ENCODE measurements at places on chromosomes 12 and 14. TPM values are rescaled to one million over a fixed set of nuclear protein-coding genes. Genes with fewer than 3 reads are reported as not detected.

DNA sequence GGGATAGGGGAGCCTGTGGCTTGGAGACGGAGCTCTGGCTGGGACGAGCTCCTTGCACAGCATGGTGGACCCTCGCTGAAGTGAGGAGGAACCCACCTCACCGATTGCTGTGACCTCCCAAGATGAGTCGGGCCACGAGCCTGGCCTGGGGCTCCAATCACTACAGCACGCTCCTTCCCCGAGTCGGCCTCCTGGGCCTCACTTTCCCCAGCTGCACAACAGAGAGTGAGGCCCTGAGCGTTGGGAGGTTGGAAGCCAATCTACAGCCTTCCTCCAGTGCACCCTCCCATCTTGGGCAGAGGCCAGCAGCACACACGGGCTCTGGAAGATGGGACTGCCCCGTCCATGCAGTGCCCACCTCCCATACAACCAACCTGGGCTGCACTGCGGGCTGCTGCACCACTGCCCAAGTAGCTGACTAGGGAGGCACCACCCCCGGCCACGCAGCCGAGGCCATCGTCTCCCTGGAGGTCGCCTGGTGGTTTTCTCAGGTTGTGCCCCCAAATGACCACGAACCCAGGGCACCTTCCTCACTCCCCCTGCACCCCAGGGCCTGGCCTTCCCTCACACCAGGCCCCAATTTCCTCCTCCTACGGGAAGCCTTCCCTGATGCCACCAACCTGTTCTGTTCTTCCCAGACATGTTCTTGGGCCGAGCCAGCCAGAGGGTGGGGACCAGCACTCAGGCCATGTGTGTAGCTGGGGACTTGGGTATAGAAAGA, 152.3 kb upstream of the C14orf180 start:
- DNase-seq, result no peak

- no peak for DNase-seq
Observed at GRCh38 chr12:96483116-96483515, 6.3 kb upstream of the CFAP54 start.

DNA sequence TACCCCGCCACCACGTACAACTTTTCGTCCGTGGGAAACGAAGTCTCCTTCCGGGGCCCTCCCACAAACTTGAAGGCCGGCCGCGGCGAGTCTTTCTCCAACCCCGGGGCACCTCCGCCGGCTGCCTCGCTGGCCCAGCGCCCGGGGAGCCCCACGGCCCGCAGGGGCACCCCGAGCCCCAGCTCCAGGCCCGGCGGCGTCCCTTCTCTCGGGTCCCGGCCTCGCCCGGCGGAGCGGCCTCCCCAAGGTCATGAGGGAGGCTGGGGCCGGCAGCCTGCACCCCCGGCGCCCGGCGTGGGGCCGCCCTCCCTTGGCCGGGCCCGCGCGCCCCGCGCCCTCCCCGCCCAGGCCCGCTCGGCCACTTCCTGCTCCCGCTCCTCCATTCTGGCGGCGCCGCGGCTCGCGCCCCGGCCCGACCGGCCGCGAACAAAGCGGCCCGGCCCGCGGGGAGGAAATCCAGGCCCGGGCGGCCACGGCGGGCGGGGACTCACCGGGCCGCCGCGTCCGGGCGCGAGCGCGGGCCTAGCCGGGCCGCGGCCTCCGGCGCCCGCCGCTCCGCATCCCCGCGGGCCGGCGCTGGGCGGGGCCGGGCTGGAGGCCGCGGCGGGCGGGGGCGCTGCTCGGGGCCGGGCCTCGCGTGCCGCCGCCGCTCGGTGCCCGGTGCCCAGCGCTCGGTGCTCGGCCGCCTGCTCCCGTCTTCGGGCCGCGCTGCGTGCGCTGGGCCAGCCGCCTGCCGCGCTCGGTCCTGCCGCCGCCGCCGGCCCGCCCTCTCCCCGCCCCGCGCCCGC, at the start of gene AKT1:
Gene AKT1 (minus strand): TSS at position 756 of the 788 bp plus-strand sequence. CDS start 3,105 bp downstream, outside the sequence.
- peak; percentile 35 for DNase-seq

- DNase-seq, result no peak
Observed at GRCh38 chr14:50389668-50390441, 6.8 kb downstream of the CDKL1 start.

GRCh38 chr12:78898416-78898815, 33.8 kb downstream of the SYT1 start:
- DNase-seq, result no peak

DNA sequence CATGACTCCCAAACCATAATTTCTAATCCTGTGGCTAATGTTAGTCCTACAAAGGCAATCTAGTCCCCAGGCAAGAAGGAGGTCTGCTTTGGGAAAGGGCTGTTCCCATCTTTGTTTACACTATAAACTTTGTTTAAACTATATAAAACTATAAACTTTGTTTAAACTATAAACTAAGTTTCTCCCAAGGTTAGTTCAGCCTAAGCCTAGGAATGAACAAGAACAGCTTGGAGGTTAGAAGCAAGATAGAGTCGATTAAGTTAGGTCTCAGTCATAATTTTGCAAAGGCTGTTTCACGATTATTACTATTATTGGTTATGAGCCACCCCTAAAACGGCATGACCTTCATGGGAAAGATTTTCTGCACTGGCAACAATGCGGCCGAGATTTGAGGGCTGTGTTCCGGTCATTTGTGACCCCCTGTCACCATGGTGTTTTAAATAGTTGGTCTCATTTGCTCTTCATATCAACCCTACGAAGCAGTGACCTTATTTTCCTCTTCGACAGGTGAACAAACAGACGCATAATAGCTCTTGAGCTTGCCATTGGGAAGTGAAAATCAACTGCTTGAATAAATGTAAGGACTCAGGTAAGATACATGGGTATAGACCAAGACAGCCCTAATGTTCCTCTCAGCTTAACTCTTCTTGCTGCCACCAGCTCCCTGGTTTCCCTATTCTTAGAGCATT, 322.6 kb upstream of the TMEM132C start:
- no peak for DNase-seq

GRCh38 chr12:56723889-56724700, 1.0 kb downstream of the NACA start:
- DNase-seq, result peak; percentile 28

DNA sequence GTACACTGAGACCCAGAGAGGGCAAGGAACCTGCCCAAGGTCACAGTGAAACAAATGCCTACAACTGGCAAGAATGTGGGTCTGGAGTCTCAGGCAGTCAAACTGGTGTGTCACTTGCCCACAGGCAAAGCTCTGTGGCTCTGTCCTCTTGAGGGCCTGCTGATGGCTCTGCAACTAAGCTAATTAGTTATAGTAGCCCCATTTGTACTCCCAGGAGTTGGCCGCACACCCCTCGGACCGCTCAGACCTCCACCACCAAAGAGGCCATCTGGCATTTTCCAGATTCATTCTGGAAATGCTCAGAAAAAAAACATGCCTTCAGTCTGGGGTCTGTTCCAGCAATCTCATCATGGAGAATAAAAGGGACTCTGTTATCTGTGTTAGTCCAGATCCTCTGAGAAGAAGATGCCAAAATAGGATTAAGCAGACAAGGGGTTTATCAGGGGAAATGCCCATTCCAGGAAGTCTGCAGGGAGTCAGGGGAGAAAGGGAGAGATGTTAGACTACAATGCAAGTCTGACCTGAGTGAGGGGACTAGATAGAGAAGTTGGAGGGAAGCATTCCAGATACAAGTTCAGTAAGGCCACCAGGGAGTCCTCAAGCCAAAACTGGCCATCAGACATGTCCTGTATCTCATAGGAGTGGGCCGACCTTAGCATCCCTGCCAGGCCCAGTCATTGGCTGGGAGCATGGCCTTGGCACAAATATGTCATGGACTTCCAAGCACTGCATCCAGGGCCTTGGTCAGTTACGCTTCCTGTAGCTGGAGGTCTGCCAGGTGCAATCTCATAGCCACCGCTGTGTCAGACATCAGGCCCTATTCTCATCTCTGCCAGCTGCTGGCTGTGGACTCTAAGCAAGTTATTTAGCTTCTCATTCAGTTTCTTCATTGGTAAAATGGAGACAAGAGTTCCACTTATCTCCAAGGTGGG, 15.4 kb upstream of the OAS1 start:
- no peak for DNase-seq

- no peak for DNase-seq
Observed at GRCh38 chr14:103280278-103280928, 53.6 kb upstream of the EIF5 start.

- DNase-seq, result no peak
Observed at GRCh38 chr12:52693261-52693660, 10.1 kb downstream of the KRT77 start.

DNA sequence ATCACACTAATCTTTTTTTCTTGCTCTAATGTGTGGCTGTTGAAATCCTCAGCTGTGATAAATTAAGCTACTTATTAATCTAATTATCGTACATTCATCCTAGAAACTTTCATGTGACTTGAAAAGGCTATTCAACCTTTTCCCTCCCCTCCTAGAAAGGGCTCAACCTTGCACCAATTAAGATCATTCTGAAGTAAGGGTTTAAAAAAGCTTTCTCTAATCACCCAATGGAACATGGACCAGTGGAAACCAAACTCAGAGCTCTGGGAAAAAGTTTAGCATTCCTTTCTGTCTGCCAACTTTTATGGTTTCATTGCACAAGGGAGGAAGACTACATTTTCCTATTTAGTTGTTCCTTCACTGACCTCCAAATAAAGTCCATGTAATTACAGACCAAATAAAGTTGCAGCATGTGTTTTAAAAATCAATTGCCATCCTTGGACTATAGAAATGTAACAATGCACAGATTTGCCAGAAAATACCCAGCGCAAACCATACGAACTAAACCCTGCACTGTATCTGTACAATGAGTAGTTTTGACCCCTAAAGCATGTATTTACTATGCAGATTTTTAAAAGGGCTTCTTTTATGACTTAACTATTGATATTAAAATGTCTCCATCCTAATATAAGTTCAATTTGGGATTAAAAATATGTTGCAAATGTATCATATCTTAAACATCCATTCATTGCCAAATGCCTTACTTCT, 142.6 kb upstream of the OTX2 start:
- DNase-seq, result no peak

- no peak for DNase-seq
Observed at GRCh38 chr12:69513297-69513696, 43.1 kb downstream of the FRS2 start.

- peak; percentile 77 for DNase-seq
Observed at GRCh38 chr14:58571769-58572472, 65.8 kb upstream of the DACT1 start.

GRCh38 chr14:85528080-85528896, 1.7 kb upstream of the FLRT2 start:
- DNase-seq, result no peak

DNA sequence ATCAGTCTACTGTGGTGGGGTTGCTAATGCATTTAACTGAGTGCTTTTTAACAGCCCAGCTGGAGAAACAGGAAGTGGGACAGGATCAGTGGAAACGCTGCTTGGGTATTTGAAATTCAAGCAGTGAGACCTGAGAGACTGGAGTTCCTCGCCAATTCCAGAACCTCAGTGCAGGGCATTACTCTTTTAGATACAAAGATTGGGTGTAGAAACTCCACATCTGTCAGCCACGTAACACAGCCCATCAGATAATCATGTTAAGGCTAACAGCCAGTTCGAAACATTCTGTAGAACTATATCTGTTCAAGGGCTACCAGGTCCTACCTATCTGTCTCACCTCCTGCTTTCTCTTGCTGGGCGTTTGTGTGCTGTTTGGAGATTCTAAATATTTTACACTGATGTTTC, 45.5 kb downstream of the RAD52 start:
- DNase-seq, result no peak

GRCh38 chr12:62799126-62799736, 135.7 kb downstream of the PPM1H start:
- peak; percentile 48 for DNase-seq

- no peak for DNase-seq
Observed at GRCh38 chr14:76350671-76351070, 25.3 kb upstream of the ESRRB start.

DNA sequence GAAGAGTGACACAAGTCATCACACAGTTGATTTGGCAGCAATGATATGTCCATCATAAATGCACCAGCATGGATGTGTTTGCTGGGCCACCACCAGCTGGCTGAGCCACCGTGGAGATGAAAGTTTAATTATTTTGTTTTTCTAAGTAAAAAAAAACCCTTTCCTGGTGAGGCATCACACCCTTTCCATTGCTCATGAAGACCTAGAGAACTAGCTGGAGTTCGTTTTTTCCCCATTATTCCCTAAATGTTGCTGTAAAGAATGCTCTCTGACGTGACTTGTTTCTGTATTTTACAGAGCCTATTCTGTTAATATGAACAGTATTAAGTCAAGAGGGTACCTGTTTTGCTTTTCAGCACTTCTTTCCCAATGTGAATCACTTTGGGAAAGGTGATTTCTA, 257.9 kb downstream of the MSRB3 start:
- no peak for DNase-seq

- DNase-seq, result no peak
Observed at GRCh38 chr14:94673781-94674231, 61.6 kb downstream of the SERPINA3 start.

MYL2 gene
- total RNA-seq, result not detected

SPRYD4 gene
- 2.9 TPM for total RNA-seq

CMKLR1 gene
- total RNA-seq, result not detected
